Stimulated activated CD4-positive, alpha-beta T cell treated with anti-CD3 and anti-CD28 coated beads, Interleukin-2, amount 100 ng/mL, for 24 hours (primary cell): ENCODE measurements at places on chromosomes 3 and 15.

DNA sequence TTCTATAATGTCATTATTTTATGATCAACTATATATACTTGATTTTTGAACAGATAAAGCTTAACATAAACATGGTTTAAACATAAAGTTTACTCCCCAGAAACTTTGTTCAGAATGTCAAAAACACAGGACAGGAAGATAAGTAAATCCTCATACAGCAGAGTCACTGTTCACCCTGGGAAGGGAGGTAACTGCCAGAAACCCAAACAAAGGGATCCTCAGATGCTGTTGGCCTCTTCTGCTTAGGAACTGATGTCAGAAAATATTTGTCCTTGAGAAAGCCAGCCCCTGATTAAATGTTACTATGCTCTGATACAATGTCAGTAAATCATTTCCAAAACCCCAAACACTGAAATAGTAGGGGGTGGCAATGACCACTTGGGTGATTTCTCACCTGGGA is 185.3 kb downstream of the TJP1 start:
- no peak for DNase-seq

DNA sequence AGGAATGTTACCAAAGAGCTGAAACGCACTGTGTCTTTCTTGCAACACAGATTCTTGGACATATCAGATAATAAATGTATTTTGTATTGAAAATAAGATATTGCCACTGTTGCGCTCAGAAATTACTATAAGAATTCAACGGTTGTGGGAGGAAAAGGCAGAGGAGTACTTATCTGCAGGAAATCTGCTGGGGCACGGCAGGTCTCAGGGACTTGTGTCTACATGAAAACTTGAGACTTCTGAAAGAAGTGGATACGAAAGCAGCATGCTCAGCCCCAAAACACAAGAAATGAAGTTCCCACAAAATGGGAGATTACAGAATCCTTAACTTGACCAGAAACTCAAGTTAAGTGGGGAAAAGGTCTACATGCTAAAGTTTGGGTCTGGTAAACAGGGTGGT is 86.5 kb downstream of the IGSF11 start:
- no peak for DNase-seq

DNA sequence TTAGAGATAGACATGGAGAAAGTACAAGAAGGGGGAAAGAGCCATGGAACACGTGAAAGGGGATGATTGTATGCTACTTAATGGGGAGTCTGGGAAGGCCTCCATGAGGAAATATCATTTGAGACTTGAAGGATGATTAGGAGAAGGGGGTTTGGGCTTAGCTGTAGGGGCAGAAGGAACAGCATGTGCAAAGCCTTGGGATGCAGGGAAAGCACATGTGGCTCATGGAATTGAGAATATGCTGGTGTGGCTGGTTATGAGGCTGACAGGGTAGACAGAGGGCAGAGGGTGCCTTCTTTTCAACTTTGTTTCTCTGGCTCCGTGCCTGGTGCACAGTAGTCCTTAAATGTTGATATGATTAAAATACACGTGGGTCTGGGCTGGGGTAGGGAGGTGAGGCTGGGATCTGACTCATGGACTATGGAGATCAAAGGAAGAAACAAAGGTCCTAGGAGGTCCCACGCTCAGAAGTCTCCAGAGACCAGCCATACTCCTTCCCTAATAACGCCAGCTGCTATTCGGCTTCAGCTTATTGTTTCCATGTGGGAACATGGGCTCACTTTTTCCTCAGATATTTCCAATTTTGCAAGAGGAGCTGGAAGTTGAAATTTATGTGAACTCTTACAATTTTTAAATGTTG is 1.1 kb downstream of the GTF2E1 start:
- no peak for DNase-seq

GRCh38 chr3:66441129-66441528 is 59.7 kb downstream of the LRIG1 start:
- DNase-seq, result no peak

DNA sequence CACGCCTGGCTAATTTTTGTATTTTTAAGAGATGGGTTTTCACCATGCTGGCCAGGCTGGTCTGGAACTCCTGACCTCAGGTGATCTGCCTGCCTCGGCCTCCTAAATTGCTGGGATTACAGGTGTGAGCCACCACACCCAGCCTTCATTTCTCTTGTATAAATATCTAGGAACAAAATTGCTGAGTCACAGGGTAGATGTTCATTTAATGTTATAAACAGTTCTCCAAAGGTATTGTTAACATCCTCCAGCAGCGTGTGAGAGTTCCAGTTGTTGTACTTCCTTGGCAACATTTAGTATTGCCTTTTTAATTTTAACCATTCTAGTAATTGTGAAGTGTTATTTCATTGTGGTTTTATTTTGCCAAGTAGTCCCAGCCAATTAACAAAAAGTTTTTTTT is 23.6 kb upstream of the MTMR14 start:
- no peak for DNase-seq

DNA sequence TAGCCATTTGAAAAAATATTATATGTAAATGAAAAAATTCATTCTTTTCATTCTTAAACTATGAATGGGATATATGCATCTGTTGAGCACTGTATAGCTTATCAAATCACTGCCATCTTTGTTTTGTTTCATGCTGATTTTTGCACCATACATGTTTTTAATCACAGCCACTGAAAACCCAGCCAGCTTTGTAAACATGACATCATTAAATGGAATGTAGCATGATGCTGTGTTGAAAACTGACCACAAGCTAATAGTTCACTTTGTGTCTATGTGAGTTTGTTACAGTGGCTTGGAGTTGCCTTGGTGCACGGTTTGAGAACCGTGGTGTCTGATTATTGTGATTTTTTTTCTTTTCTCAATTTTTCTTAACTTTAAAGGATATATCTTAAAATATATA is 75.7 kb downstream of the GMPS start:
- no peak for DNase-seq

DNA sequence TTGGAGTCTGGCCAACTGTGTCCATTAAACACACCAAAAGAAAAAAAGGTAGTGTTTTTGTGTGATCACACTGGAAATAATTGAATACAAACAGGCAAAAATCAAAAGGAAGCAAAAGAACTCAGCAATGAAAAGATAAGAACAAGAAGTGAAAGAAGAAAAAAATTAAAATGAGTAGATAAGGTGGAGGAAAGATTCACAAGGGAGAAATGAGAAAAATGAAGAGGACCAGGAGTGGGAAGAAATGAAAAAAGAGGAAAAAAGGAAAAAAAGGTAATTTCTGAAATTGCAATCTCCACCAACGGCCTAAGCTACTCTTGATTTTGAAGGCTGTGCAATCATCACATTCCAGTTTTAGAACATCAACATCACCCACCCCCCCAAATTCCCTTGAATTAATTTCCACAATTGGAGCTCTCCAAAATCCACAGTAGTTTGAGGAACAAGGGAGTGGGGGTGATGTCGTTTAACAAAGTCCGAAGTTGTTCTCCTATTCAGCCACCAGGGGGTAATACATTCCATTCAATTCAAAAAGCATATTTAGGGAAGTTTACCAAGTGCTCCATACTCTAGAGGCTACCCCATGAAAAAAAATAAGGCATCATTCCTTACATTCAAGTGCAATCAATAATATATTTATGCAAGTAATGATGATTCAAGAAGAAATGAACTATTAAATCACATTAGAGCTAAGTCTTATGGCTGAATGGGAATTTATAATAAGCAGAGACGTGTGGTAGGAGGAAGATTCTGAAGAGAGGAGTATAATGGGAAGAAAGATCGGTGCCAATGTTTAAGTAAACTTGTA is 37.4 kb downstream of the ZNF860 start:
- DNase-seq, result no peak

GRCh38 chr3:85251766-85252165 is 293.0 kb downstream of the CADM2 start:
- DNase-seq, result no peak

DNA sequence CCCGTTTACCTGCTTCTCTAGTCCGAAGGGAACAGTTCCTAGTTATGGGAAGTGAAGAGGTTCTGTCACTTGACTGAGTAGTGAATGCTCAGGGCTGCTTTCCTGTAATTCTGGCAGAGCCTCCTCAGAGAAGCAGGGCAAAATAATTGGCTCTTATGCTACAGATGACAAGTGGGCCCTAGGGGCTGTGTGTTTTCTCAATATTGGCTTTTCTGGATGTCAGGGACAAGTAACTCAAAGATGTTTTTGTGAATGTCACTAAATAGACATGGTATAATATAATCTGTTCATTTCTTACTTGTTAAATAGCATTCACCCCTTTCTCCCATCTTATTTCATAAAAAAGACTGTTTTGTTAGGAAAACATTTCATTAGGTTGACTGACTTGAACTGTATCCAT is 40.1 kb downstream of the SGO1 start:
- no peak for DNase-seq

DNA sequence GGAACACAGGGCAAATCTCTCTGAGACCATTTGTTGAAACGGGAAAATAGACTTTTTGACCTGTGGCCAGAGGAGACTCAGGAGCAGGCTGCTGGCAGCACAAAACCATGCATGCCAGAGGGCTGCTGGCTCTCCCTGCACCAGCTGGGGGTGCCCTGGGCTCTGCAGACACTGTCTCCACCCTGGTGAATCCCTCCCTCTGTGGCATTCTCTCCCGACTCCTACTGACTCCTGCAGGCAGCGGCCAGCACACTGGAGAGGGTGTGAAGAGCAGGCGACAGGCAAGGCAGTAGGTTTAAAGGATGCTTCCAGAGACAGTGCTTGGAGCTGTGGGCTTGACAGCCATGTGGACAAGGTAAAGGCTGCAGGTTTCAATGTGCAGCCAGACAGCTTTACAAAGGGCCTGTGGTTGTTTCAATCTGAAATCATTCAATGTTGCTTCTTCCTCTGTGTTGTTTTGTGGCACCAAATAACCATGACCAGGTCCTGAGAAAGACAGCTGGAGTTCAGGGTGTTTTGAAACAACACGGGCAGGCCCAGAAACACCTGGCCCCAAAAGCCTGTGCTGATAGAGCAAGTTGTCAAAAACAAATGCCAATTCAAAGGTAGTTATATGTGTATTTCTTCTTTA is 431.0 kb upstream of the ATP10A start:
- DNase-seq, result no peak

DNA sequence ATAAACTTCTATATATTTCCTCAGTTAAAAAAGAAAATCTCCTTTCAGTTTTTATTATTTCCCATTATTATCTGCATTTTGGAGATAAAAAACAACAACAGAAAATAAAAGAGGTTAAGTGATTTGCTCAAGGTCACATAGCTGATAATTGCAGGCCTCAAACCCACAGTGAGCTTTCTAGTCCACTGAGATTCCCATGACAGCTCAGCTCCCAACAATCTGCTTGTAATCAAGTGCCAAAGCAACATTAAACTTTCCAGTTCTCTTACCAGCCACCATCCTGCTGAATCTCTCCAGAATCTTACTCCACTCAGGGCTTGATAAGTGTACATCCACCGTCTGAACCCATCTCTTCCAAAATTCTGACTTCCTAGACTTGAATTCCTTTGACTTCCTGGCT is 318.2 kb upstream of the SEMA6D start:
- DNase-seq, result no peak

- no peak for DNase-seq
Measured at GRCh38 chr15:79657722-79658121, 225.6 kb downstream of the MINAR1 start.

DNA sequence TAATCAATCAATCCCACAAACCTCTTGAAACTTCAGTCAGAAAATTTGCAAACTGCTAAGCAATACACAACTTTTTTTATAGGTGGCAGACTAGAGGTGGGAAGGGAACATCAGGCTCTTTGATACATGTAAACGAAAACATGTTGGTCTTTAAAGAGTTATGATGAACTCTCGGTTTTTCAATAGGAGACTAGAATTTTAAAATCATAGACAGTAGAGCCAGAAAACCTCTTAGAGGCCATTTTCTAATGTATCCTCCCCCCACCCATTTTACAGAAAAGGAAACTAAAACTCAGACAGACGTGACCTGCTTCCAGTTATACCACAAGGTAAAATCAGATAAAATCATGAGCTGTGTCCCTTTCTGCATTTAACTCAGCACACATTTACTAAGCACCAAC is 179.1 kb upstream of the LPP start:
- DNase-seq, result no peak

DNA sequence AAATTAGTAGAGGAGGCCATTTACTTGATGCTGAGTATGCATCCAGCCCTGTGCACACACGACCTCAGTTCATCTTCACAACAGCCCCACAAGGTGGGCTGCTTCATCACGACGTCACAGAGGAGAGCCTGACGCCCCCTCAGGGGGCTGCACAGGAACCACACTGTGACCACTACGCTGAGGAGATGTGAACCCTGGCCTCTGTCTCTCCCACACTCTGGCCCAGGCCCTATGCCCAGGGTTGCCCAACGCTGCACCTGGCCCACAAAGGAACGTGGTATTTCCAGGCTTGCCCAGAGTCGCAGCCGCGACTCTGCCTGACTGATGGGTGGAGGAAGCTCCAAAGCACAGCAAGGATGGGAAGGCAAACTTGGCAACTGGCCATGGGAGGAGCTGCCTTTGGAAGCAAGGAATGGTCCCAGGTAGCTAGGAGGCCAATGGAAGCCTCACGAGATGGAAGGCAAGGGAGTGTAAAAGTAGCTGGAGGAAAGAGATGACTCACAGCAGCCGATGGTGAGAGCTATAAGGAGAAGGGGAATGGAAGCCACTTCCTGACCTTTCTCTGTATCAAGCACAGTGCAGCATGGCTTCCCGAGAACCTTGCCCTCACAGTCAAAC is 226.0 kb downstream of the KLF13 start:
- DNase-seq, result no peak

DNA sequence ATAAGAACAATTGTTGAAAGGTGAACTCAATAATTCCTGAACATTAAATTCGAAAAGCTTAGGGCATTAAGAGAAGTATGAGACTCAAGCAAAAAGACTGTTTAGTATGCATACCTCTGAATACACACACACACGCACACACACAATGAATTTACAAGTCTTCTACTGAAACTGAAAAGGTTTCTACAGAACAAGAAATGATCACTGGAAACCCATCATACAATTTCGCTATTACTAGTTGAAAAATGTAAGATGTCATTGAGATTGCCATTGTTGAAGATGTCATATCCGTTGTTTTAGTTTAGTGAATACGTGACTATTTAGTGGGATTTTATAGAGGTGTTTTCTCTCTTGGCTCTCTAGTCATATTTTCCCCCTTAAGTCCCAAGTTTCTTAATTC is 106.8 kb downstream of the FOXB1 start:
- no peak for DNase-seq

- DNase-seq, result no peak
Measured at GRCh38 chr3:5739299-5739935, 551.9 kb downstream of the EDEM1 start.

DNA sequence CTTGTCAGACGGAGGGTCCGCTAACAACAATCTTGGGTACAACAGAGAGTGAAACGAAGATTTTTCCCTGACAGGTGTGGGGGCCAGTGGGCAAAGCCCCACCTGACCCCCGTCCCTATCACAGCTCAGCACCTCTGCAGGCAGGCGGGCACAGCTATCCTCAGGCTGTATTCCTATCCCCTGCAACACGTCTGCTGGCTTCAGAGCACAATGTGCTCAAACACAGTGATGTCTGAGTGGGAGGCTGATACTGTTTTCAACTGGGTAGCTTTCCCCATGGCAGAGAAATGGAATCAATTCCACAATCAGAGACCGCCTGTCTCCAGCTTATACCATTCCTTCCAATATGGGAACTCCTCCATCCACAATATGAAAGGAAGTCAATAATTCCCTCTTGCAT is 28.0 kb downstream of the TLE3 start:
- DNase-seq, result no peak
